ENCODE measurements at places on chromosomes 6 and 20. TPM values are rescaled to one million over a fixed set of nuclear protein-coding genes. Genes with fewer than 3 reads are reported as not detected.

HLA-DPA1 gene
- 32.6 TPM for total RNA-seq

SH3BGRL2 gene
- total RNA-seq = 23.4 TPM

TNXB gene
- 17.8 TPM for total RNA-seq

PRRT1 gene
- total RNA-seq = 5.6 TPM
